Stimulated activated CD4-positive, alpha-beta T cell treated with anti-CD3 and anti-CD28 coated beads, TNF-alpha, amount 100 ng/mL, for 1 hour (primary cell): ENCODE measurements at places on chromosomes 2 and 18.

- no peak for DNase-seq
Observed at GRCh38 chr2:86185517-86186212, 9.6 kb downstream of the IMMT start.

- DNase-seq: no peak
Observed at GRCh38 chr2:33323957-33324356, 152.5 kb upstream of the RASGRP3 start.

GRCh38 chr18:56637176-56637575 is 1.2 kb downstream of the TXNL1 start:
- DNase-seq: no peak

GRCh38 chr2:233422050-233422639 is 67.9 kb downstream of the DGKD start:
- DNase-seq: no peak

- DNase-seq: peak; percentile 62
Observed at GRCh38 chr2:27754138-27754588, 17.4 kb upstream of the MRPL33 start.

- DNase-seq: no peak
Observed at GRCh38 chr2:173150963-173151362, 75.3 kb downstream of the MAP3K20 start.

- DNase-seq: no peak
Observed at GRCh38 chr2:106108351-106108750, 85.8 kb downstream of the UXS1 start.

- DNase-seq: peak; percentile 47
Observed at GRCh38 chr2:25276569-25277465, 64.9 kb downstream of the DNMT3A start.

GRCh38 chr18:58902961-58903360 is 38.3 kb downstream of the ZNF532 start:
- DNase-seq: no peak

DNA sequence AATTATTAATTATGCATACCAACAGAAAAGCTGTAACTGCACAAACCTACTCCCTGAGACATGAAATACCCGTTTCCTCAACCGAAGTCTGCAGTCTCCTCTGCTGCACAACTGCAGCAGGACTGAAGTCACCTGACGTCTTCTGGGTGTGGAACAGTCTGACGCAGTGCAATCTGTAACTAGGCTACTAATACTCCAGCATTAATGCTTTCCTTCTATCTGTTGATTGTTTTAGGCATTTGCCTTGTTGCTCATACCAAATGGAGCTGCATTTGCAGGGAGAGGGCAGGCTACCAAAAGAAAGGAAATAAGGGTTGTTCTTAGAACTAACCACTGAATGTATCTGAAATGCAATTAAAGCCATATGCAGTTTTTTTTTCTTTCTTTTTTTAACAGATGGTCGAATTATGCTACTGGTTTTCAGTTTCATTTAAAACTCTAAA is 40.1 kb downstream of the RTN4 start:
- DNase-seq: no peak

DNA sequence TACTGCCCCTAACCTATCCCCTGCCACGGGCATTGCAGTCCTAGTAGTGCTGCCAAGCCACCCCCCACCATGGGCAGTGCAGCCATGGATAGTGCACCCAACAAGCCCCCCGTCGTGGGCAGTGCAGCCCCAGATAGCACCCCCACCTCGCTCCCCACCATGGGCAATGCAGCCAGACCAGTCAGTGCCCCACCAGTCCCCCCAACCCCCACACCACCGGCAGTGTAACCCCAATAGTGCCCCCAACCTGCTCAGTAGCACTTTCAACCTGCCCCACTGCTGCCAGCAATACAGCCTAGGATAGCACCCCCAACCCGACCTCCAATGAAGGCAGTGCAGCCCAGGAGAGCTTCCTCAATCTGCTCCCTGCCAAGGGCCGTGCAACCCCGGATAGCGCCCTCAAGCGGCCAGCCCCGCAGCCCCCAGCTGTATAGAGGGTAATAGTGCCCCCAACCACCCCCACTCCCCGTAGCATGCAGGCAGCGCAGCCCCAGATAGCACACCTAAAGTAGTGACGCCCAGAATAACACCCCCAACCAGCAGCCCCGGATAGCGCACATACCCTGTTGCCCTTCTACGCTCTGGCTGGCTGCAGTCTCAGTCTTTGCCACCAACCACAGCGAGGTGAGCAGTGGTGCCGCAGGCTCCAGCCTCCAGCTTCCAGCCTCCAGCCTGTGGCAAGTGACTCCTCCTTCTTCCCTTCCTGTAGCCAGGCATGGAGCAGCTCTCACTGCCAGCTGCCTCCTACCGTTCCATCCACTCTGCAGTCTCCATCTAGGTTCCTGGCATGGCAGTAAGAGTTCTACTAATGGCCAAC is 45.4 kb upstream of the ANKRD62 start:
- DNase-seq: no peak

DNA sequence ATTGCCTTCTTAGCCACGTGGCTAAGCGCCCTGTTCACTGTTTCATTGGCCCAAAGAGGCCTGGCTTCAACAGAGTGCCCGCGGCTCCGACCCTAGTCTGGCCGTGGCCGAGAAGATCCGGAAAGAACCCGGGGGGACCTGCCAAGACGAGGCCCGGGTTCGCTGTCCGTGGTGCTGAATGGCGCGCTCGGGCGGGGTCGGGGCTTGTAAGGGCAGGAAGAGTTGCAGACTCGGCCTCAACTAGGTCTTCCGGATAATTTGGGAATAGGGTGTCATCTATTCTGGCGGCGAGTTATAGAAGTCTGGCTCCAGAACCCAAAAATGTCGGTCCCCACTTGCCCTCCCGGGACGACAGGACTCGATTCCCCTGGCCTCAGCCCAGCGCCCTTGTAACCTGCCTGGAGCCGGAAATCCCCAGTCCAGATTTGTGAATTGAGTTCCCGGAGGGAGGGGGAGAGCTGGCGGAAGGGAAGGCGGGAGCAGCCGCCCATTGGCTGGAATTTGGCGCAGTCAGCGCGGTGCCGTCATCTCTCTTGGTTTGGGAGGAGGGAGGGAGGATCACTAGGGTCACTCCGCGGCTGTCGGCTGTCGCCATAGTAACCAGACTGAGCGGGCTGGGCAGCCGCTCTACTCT is 3.5 kb downstream of the CDK5R2 start:
- peak; percentile 49 for DNase-seq

GRCh38 chr2:71358931-71359671 is 27.5 kb downstream of the ZNF638 start:
- DNase-seq: no peak

GRCh38 chr2:23456881-23457760 is 72.1 kb downstream of the KLHL29 start:
- no peak for DNase-seq

DNA sequence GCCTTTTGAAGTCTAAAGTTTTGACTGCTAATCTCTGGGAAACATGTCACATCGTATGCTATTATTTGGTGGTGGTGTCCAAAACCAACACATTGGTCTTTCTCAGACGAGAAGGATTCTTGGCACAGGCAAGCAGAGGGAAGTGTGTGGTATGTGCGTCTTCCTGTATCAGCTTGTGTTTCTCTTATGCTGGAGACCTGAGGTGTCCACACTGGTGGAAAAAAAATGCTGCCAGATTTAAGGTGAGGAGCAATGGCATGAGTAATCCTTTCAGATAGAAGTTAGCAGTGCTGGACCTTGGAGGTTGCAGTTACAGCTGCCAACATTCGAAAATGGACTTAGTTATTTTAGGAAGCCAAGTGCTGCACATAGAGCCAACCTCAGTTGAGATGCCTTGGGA is 11.7 kb upstream of the FHL2 start:
- DNase-seq: no peak

- no peak for DNase-seq
Observed at GRCh38 chr2:138474100-138474825, 27.3 kb upstream of the SPOPL start.

GRCh38 chr2:8806885-8807704 is 30.3 kb downstream of the KIDINS220 start:
- no peak for DNase-seq

- peak; percentile 70 for DNase-seq
Observed at GRCh38 chr2:106095478-106096298, 98.4 kb downstream of the UXS1 start.

- DNase-seq: no peak
Observed at GRCh38 chr2:56335101-56335500, 151.3 kb downstream of the CCDC85A start.

GRCh38 chr18:58113337-58113736 is 69.3 kb downstream of the NEDD4L start:
- no peak for DNase-seq

- DNase-seq: no peak
Observed at GRCh38 chr2:20219763-20220380, 5.1 kb downstream of the SDC1 start.

- no peak for DNase-seq
Observed at GRCh38 chr2:236855866-236856847, 229.5 kb upstream of the COPS8 start.

DNA sequence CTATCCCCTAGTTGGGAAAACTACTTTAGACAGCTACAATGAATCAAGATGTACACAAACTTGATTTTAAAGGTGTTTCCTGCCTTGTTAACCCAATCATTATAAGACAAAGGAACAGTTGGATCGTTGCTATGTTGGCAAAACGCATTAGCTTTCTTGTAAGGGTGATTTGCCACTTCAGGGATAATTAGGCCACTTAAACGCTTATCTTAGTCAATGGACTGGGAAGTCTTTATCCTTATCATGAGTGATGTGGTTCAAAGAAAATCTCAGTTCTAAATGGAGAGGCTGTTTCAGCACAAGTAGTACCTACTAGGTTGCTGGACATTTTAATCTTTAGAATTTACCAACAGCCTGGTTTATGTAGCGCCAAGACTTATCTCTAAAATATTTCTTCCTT is 406.1 kb upstream of the MEX3C start:
- no peak for DNase-seq

DNA sequence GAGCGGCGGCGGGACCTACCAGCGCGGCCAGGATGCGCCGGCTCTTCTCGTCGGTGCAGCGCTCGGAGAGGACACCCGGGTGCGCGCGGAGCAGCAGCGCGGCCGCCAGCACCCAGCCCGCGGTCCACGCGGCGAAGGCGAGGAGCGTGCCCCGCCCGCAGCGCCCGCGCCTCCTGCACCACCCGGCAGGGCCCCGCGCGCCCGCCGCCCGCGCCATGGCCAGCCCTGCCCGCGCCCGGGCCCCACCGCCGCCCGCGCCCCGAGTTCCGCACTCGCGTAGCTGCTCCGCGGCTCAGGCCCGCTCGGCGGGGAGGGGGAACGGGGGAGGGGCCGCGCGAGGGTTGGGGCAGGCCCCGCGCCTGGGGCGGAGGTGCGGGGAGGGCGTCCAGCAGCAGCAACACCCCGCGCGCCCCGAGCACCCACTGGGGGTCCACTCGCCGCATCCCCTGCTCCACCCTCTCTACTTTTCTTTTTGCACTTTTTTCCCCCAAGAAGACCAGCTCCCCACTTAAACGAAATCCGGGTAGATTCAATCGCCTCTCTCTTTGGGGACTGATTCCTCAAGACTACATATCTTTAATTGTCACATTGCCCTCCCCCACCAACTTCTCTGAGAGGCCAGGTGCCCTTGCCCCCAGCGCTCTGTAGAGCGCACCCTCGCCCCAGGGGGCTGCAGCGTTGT is at the start of gene DIPK1C:
DIPK1C (minus strand) TSS at position 266 of the 682 bp plus-strand sequence; CDS start at position 217, 49 bp downstream.
- DNase-seq: no peak

DNA sequence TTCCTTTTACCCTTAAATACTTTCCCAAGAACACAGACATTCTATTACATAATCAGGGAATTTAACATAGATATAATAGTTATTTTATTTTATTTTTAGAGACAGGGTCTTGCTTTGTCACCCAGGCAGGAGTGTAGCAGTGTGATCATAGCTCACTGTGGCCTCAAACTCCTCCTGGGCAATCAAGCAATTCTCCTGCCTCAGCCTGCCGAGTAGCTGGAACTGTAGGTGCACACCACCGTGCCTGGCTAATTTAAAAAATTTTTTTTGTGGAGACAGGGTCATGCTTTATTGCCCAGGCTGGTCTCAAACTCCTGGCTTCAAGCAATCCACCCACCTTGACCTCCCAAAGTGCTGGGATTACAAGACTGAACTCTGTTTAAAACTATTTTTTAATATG is 45.6 kb downstream of the SLC4A1AP start:
- no peak for DNase-seq

GRCh38 chr2:120546048-120546864 is 189.4 kb upstream of the GLI2 start:
- DNase-seq: no peak
